ENCODE measurements at places on chromosomes 6 and 20.

- DNase-seq, result no peak
Observed at GRCh38 chr20:1805816-1806215, 89.4 kb upstream of the SIRPA start.

DNA sequence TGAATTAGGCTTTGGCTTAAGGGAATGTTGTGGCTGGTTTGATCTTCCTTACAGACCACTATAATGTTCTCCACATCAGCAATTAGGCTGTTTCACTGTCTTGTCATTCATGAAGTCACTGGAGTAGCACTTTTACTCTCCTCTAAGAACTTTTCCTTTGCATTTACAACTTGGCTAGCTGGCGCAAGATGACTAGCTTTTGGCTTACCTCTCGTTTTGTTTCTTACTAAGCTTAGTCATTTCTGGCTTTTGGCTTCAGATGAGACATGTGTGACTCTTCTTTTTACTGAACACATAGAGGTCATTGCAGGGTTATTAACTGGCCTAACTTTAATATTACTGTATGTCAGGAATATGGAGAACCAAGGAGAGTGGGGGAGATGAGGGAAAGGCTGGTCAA, 143.2 kb downstream of the PTCHD4 start:
- DNase-seq, result no peak

DNA sequence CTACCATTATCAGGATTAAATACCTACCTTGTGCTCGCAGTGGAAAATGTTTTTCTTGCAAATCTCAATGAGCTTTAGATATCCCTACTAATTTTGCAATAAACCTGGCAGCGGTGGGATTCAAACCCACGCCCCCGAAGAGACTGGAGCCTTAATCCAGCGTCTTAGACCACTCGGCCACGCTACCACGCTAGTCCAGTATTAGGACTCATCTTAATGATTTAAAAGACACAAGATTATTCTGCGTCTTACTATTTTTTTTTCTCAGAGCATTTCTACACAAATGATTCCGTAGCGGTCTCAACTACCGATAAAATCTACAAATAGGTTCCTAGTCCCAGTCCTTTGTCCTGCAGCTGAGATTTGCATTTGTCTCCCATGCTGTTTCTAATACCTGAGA, 35.2 kb upstream of the ZSCAN23 start:
- DNase-seq, result no peak

DNA sequence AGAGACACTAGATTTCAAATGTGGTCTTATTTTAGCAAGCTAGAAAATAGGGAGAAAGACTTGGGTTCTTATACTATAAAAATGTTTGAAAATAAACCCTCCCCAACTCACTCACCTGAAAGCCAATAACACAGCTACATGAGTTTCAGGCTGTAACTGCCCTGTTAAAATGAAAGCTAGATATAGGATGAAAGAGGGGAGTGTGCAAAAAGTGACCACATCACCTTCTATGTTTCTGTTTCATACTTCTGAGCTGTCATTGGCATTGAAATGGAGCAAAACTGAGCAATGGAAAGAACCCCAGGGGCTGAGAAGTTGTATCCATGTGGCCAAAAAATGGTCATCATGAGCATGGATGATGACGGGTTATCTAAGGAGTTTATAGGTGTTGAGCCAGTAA, 148.1 kb upstream of the TENT5A start:
- no peak for DNase-seq

GRCh38 chr6:108437821-108438220, 122.9 kb upstream of the FOXO3 start:
- no peak for DNase-seq

Data from DMS79 (cell line).